ENCODE measurements at places on chromosomes 12 and 14.

DNA sequence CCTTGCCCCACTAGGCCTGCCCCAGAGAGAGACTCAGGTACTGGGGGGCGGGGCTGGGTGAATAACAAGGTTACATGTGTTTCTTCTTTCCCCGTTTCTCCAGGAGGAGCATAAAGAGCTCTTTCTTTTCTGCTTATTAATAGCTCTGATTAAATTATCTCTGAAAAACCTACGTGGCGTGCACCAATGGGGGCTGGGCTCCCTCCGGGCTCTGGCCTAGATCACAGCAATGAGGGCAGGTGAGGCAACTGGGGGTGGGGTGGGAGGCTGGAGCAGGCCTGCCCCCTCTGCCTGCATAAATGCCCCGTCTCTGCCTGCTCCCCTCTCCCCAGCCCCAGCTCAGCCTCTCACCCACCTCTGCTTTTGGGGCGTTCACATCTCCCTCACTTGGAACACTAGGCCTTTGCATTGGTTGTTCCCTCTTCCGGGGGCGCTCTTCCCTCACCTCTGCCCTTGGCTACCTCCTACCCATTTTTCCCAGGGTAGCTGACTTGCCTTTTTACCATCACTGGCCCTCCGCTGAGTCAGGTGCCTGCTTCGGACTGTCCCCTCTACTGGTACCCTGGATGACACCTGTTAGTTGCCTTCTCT is 4.1 kb upstream of the FAM222A start:
- no peak for DNase-seq

GRCh38 chr12:40697566-40698259 is 5.5 kb downstream of the CNTN1 start:
- peak; percentile 15 for DNase-seq

GRCh38 chr12:53701518-53702264 is 25.6 kb downstream of the CALCOCO1 start:
- DNase-seq, result peak; percentile 72

DNA sequence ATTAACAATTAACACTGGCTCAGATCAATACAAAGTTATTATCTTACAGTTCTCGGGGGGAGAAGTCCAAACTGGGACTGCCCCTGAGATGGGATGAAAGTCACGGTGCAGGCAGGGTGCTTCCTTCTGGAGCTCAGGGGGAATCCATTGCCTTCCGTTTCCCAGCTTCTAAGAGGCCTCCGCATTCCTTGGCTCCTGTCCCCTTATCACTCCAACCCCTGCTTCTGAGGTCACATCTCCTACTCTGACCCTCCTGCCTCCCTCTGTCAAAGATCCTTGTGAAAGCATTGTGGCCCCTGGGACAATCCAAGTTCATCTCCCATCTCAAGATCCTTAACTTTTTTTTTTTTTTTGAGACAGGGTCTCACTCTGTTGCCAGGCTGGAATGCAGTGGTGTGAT is 30.8 kb downstream of the SCARB1 start:
- DNase-seq, result no peak

GRCh38 chr12:130526813-130527212 is 189.1 kb downstream of the PIWIL1 start:
- no peak for DNase-seq

DNA sequence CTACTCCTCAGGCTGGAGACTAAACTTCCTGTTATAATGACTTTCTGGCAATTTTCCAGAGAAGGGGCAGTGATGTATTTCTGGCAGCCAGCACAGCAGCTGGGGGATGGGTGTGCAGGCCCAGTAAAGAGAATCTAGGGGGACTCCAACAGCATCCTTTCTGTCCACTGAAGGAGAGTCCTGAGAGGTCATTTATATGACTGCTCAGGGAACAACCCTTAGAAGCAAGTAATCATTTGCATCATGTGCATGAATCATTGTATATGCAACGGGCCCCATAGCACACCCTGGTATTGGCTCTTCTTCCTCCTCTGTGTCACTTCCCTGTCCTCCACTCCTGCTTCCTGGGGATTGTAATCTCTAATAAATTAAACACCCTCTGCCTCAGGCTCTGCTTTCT is 493.8 kb downstream of the RPS29 start:
- no peak for DNase-seq

DNA sequence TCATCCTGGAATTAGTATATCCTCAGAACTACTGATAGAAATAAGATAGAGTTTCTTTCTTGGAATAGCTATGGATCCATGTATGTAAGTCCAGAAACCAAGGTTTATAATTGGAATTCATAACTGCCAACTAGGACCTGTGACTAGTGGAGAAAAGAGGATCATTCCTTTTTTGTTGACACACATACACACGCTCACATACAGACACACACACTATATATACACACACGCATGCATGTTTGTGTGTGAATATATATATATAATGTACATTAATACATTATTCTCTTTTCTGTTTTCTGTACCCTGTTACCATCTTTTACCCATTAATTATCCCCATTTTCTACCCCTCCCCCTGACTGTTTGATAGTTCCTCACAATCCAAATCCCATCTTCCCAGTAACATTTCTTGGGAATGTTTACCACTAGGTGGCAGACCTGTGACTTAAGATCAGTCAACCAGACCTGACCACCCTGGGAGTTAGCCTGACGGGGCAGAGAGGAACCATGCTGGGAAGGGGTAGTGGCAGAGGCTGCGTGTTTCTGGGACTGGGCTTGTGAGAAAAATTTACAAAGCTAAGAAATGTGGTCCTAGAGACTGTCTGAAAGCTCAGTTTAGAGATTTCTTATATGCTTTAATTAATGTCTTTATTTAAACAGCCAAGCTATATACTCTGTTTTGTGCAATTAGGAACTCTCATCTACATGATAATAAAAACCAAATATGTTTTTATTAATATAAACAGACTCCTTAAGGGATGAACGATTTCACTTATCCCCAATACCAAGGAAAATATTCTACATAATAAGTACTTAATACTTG is 308.0 kb downstream of the PPFIA2 start:
- peak; percentile 78 for DNase-seq

DNA sequence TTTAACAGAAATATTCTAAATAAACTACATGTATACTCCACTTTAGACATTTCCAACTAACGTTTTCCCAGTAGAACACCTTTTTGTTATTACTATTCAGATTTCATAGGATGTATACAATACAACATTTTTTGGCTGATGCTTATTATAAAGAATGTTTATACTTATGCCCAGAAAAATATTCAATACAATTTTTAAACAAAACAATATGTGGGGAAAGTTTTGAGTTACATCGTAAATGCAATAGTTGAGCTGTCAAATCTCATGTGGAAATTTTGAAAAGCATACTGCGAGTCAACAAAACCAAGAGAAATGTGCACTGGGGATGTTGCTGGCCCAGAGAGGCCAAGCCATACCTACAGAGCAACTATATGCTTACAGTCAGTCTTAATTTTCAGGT is 18.2 kb upstream of the MON2 start:
- DNase-seq, result no peak

- peak; percentile 86 for DNase-seq
These were observed at the start of gene TMEM19 for GRCh38 chr12:71685914-71686657. Gene TMEM19, plus strand, starts transcription at chr12:71686082. Its CDS starts 599 bp downstream, at chr12:71686681.

DNA sequence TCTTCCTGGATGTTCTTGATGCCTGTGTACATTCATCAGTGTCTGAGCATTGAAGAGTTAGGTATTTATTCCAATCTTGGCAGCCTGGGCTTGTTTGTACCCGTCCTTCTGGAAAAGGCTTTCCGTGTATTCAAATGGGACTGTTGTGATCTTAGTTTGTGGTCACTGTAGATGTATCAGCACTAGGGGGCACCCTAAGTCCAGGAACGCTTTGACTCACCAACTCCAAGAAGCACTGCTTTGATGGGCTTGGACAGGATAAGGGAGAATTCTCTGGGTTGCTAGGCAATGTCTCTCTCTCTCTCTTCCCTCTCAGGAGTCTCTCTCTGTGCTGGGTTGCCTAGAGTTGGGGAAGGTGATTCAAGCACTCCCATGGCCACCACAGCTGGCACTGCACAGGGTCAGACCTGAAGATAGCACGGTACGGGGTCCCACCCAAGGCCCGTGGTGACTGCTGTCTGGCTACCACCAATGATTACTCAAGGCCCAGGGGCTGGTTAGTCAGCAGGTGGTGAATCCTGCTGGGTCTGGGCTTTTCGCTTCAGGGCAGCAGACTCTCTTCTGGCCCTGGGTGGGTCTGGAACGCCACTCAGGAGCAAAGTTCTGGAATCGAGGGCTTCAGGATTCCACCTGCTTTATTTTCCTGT is 211.1 kb upstream of the RGS6 start:
- peak; percentile 87 for DNase-seq

DNA sequence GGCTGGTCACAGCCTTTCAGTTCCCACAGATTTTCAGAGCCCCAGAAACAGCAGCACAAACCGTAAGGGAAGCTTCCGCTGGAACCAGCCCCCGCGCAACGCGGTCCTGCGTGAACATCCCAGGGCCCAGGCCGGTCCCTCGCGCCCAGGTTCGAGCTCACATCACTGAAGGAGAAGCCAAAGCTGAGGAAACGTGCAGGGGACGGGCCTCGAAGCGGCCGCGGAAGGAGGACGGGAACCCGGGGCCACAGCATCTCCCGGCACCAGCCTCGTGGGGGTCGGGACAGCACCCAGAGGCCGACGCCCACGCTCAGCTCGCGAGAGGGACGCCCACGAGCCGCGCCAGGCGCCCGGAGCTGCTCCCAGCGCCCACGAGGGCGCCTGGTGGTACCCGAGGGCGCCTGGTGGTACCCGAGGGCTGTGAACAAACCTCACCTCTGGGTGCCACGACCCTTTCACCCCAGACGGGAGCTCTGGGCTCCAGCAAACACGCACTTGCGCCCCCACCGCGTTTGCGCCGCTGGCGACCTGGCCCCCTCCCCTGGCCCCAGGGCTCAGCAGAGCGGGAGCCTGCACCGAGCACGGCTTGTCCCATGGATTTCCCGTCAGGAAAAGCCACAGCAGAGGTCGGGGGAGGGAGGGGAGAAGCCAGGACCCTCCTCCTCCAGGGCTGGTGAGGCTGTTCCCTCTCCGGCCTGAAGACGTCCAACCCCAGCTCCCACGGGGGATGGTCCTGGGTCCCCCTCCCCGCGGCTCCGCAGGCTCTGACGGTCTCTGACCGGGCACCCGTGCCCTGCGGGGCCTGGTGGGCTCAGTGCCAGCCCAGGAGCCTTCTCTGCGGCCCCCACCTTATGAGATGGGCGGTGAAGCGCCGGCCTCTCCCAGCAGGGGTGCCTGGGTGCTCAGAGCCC is 6.9 kb downstream of the LRCOL1 start:
- no peak for DNase-seq

DNA sequence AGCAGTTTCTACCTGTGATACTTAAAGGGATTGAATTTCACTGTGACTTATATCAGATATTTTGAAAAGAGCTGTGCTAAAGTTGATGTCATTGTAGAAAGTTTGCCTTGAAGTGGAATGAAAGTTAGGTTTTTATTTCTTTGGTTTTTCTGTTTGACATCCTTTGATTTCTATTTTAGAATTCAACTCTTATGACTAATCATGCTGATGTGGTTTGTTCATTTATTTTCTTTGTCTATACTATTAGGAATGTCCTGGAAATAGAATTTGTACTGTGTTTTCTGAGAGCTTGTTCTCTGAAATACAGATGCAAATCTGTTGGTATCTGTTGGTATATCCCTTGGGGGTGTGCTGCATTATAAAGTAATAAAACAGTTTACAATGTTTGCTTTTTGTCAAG is 3.3 kb downstream of the CNOT2 start:
- DNase-seq, result peak; percentile 31

- no peak for DNase-seq
These were observed 98.7 kb downstream of the WIF1 start for GRCh38 chr12:65022421-65022820.

DNA sequence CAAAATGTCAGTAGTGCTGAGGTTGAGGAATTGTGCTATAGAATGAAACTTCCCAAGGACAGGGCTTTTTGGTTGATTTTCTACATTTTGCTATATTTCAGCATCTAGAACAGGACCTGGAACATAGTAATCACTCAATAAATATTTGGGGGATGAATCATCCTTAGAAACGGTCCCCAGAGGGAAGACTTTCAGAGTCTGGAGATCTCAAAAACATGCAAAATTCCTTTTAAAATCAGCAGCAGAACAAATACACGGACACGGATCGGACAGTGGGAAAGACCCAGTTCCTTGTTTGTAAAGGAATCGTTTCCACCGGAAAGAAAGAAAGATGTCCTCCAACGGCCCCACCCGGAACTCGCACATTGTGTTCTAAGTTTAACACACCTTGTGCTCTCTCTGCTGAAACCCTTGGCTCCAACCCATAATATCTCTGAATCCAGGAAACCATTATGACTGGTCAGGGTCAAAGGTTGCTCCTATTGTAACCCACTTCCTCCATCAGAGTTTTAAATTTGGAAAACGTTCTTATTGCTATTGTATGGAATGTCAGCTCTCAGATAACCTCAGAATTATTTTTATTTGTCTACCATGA is 617.2 kb downstream of the MED13L start:
- peak; percentile 85 for DNase-seq

DNA sequence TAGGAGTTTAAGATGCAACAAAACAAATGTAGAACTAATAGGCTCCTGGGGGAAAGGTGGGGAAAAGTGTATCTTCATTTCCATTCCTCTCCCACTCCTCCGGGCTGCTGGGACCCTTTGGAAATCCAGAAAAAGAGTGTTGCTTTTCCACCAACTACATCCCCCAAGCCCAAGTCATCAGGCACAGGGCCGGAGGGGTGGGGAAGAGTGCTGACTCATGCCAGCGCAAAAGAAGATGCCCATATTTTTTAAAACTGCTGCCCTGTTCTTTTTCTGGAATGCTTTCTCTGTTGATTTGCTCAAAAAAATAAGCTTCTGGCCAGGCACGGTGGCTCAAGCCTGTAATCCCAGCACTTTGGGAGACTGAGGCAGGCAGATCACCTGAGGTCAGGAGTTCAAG is 70.9 kb downstream of the TBK1 start:
- peak; percentile 62 for DNase-seq

DNA sequence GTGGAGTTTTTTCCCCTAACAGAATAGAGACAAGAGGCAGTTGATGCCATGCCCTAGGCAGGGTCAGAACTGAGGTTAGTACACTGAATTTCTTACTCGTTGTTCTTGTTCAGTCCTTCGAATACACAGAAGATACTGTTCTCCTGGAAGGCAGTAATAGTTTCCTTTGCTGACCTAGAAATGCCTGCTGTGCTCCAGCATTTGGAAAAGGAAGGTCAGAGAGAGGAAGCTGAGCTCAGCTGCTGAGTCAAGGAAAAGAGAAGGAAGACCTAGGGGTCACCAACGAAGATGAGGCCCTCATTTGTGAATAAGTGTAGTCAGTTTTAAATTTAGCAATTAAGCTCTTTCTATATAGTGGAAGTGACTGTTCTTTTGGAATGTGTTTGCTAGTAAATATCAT is 100.1 kb downstream of the CRADD start:
- peak; percentile 77 for DNase-seq

- no peak for DNase-seq
These were observed 934 bp upstream of the DCN start for GRCh38 chr12:91183551-91183950.

GRCh38 chr12:82176761-82177490 is 181.3 kb downstream of the CCDC59 start:
- DNase-seq, result no peak

Data from fibroblast of mammary gland (primary cell).